ENCODE measurements at places on chromosomes 3 and 15. TPM values are rescaled to one million over a fixed set of nuclear protein-coding genes. Genes with fewer than 3 reads are reported as not detected.

The ARL14 gene
- total RNA-seq: not detected

DNA sequence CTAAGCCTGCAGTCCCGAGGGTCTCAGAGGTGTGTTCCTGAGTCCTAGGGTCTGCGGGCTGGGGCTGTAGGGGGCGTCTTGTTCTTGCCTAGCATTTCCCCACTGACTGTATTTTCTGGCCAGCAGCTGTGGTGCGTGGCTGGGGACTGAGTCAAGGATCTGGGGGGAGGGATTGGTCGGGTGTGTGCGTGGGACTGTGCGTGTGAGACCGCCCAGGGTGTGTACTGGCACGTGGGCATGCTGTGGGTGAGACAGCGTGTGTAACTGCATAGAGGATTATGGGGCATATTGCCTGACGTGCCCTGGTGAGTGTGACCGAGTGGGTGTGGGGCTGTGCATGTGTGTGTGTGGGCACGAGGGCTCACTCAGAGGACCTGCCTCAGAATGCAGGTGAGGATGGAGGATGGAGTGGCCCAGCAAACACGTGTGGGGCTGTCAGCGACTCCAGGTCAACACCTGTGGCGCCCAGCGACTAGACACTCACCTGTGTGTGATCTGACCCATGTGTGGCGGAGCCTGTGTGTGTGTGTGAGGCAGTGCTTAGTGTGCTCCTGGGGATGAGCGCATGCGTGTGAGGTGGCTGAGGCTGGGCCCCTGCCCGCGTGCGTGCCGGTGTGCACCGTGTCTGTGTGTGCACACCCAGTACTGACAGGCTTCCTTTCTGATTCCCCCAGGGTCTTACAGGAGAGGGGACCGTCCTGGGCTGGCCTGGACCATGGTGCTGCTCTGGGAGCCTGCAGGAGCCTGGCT, 20.9 kb downstream of the FBLN2 start:
- peaks cover 3% of the 10 kb centered on the region for H3K36me3 ChIP-seq
- H3K27me3 ChIP-seq: no peaks in the 10 kb centered on the region
- no peak for DNase-seq

GRCh38 chr3:32371461-32372212, 20.0 kb upstream of the CMTM7 start:
- H3K4me3 ChIP-seq: no peak overlapping the region
- peaks cover under 1% of the 10 kb centered on the region for H3K4me1 ChIP-seq
- H3K36me3 ChIP-seq: peaks cover 2% of the 10 kb centered on the region
- no peak for DNase-seq

DNA sequence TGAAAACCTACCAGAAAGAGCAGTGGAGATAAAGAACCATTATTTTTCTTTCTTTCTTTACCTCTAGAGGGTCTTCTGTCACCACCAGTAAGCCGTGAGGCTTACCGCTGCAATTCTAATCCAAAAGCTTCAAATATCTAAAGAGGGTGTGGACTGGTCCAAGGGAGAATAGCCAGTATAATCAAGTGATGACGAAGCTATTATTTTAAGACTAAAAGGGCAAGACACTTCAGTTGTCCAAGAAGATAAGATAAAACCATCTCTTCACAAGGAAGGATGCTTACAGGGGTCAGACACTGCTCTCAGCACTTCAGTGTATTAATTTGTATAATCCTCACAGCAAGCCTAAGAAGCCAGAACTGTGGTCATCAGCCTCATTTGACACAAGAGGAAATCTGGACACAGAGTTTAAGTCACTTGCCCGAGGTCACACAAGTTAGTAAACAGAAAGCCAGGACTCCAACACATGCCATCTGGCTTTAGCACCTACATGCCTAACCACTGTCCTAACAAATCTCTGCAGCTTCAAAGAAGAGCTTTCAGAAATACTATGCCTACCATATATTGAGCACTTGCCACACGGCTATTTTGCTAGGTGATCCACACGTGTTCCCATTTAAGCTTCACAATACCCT, 14.6 kb downstream of the HDC start:
- H3K4me3 ChIP-seq: no peak overlapping the region
- peaks cover 7% of the 10 kb centered on the region for H3K27me3 ChIP-seq
- H3K27ac ChIP-seq: no peak overlapping the region
- DNase-seq: peak; percentile 15
- no peaks in the 10 kb centered on the region for H3K36me3 ChIP-seq

- no peaks in the 10 kb centered on the region for H3K36me3 ChIP-seq
Measured at GRCh38 chr3:9207116-9207763, 42.2 kb downstream of the SRGAP3 start.

GRCh38 chr3:32325927-32326326, 65.7 kb upstream of the CMTM7 start:
- peaks cover 12% of the 10 kb centered on the region for H3K4me1 ChIP-seq
- no peaks in the 10 kb centered on the region for H3K36me3 ChIP-seq
- DNase-seq: no peak
- no peak overlapping the region for H3K27ac ChIP-seq

The GALNT15 gene
- total RNA-seq: 0.56 TPM

DNA sequence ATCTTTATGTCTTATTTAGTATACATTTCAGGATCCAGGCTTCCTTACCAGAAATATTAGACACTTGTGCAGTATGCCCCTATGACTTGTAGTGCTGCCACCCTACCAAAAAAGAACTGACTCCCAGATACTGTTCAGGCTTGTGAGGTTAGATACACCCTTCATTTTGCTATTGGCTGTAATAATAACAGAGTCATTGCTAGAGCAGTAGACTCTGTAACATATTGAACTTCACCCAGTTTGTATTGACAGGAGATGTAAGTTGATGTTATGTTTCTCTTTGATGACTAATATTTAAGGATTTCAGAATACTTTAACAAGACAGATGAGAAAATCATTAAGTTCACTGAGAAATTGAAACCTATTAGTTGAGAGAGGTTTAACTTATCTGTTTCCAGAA, 32.9 kb downstream of the RNF111 start:
- peaks cover 5% of the 10 kb centered on the region for H3K4me1 ChIP-seq
- DNase-seq: no peak
- peaks cover 22% of the 10 kb centered on the region for H3K36me3 ChIP-seq

DNA sequence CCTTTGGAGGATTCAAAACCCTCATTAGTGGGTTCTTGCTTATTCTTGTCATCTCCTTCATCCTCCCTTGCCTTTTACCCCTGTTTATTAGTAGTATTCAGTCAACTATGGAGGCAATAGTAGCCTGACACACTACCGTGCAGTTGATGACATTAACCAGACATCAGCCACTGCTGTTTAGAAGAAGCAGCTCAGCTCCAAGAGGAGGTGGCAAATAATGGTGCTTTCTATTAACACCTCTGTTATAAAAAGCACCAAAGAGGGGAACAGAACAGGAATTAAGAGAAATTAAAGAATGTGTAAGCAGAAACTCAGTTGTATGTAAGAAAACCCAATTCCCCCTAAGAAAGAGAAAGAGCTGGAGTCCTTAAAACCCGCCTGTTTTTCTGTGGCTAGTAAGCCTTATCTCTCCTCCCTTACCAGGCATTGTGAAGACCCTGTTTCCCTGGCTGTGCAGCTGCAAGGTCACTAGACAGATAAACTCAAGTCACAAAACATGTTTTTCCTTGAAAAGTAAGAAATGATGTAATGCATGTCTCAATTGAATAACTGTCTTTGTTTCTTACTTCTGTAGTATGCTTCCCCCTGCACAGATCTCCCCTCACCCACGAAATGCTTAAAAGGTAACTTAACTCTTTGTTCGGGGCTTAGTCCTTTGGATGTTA, 21.2 kb downstream of the CCR4 start:
- H3K36me3 ChIP-seq: no peaks in the 10 kb centered on the region
- no peak overlapping the region for H3K4me3 ChIP-seq

GRCh38 chr15:98728082-98728810, 79.9 kb downstream of the IGF1R start:
- peak overlapping the region; percentile 55 for H3K4me3 ChIP-seq
- no peaks in the 10 kb centered on the region for H3K36me3 ChIP-seq
- peak overlapping the region; percentile 95 for H3K27ac ChIP-seq
- H3K27me3 ChIP-seq: no peaks in the 10 kb centered on the region
- H3K4me1 ChIP-seq: peaks cover 67% of the 10 kb centered on the region
- no peak for DNase-seq

DNA sequence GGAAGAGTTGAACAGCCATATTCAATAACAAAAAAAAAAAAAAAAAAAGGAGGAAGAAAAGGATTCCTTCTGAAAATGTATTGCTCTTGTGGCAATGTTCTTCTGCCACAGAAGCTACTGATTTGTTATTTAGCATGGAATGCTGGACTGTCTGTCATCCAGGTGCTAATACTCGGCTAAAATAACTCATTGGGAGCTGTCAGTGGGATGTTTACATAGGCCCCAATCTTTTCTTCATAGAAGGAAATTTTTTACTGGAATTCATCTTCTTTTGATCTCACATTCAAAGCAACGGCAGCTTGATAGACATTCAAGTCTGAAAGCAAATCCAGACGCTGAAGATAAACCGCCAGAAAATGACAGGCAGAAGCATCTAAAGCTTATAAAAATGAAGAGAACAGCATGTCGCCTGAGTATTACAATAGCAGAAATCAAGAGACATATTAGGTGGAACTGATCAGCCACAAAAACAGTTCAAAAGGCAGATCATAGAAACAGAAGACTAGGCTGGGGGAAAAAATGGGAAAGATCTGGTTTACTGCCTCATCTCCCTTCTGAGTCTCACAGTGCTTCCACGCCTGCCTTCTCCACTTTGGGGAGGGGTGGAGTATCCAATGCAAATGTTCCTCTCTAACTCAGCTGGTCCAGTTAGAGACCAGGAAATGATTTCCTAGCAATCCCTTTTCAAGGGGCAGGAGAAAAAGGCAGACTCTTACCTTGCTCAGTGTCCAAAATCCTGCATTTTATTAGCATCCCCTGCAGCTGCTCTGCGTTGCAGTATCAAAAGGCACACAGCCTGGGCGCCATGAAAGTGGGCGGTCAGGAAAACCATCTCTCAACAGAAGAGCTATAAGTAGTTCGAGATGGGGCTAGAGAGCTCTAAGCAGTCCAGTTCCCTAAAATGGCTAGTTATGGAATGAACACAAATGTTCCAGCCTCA, 451.9 kb downstream of the FOXP1 start:
- no peak for DNase-seq
- H3K27me3 ChIP-seq: no peaks in the 10 kb centered on the region
- H3K36me3 ChIP-seq: no peaks in the 10 kb centered on the region

GRCh38 chr3:71461114-71461513, 122.4 kb downstream of the FOXP1 start:
- H3K36me3 ChIP-seq: peaks cover 12% of the 10 kb centered on the region
- peaks cover 39% of the 10 kb centered on the region for H3K4me1 ChIP-seq
- H3K27ac ChIP-seq: peak overlapping the region; percentile 45
- DNase-seq: no peak
- no peak overlapping the region for H3K4me3 ChIP-seq

- no peak overlapping the region for H3K27ac ChIP-seq
- peaks cover 10% of the 10 kb centered on the region for H3K36me3 ChIP-seq
- no peak overlapping the region for H3K4me3 ChIP-seq
- DNase-seq: no peak
- no peaks in the 10 kb centered on the region for H3K4me1 ChIP-seq
- no peaks in the 10 kb centered on the region for H3K27me3 ChIP-seq
Measured at GRCh38 chr3:126049289-126050049, 34.5 kb downstream of the SLC41A3 start.

The ZMYND10 gene
- total RNA-seq: 0.50 TPM

The SLC28A1 gene
- not detected for total RNA-seq

The CHRFAM7A gene
- 3.4 TPM for total RNA-seq

DNA sequence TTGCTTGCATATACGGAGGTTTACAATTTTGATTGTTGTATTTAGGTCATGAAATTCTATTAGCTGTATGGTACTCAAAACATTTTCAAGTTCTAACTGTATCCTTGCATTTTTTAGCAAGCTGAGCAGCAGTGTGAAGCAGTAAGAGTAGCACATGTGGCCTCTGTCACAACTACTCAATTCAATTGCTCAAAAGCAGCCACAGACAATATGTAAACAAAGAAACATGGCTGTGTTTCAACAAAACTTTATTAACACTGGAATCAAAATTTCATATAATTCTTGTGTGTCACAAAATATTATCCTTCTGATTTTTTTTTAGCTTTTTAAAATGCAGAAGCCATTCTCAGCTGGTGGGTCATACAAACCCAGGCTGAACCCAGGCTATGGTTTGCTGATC, 266.7 kb upstream of the LRRN1 start:
- no peaks in the 10 kb centered on the region for H3K4me1 ChIP-seq
- no peak overlapping the region for H3K27ac ChIP-seq
- H3K27me3 ChIP-seq: no peaks in the 10 kb centered on the region
- no peaks in the 10 kb centered on the region for H3K36me3 ChIP-seq

The CCDC33 gene
- not detected for total RNA-seq

The PPP1R14D gene
- total RNA-seq: not detected

The PGBD4 gene
- 2.0 TPM for total RNA-seq

The INO80 gene
- 22.1 TPM for total RNA-seq

- H3K27ac ChIP-seq: no peak overlapping the region
- H3K4me3 ChIP-seq: no peak overlapping the region
- H3K27me3 ChIP-seq: peaks cover 13% of the 10 kb centered on the region
Measured at GRCh38 chr3:127165036-127165435, 27.9 kb upstream of the PRR23E start.

The TTC21A gene
- total RNA-seq: 8.7 TPM

DNA sequence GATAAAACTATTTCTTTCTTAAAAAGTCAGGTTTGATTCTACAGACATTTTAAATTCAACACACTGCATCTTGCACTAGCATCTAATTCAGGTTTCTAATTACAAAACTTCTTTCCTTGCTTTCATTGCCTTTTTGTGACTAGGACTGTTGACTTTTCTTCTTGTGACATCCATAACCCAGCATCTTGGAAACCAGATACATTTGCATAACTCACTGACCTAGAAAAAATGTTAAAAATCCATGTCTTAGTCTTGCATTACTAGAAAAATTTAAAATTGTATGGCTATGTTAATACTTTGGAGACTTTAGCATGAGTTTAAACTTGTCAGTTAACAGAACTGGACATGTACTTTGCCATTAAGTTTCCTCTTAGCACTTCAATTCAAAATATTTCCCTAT, 72.7 kb downstream of the DTWD1 start:
- no peak overlapping the region for H3K4me3 ChIP-seq
- H3K36me3 ChIP-seq: no peaks in the 10 kb centered on the region
- no peaks in the 10 kb centered on the region for H3K27me3 ChIP-seq

- no peak overlapping the region for H3K4me3 ChIP-seq
- DNase-seq: no peak
- H3K27ac ChIP-seq: peak overlapping the region; percentile 88
Measured at GRCh38 chr3:8938021-8938420, 25.3 kb downstream of the RAD18 start.

DNA sequence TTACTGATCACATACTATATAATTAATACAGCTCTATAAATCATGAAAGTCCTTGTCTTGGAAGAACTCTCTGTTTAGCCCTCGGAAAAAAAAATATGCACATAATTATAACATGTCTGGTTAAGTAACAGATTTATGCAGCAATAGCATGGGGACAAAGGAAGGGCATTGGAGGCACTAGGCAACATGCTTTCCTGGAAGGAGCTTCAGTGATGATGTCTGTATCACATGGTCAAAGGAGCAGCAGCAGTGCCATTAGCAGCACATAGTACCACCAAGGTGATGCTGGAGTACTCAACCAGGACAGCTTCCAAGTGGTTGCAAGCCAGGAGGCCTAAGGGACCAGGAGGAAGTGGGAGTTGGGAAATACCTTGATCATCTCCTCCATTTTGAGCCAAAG, 36.3 kb upstream of the PHLDB2 start:
- H3K27ac ChIP-seq: no peak overlapping the region
- no peaks in the 10 kb centered on the region for H3K27me3 ChIP-seq
- no peak overlapping the region for H3K4me3 ChIP-seq
- H3K36me3 ChIP-seq: no peaks in the 10 kb centered on the region
- H3K4me1 ChIP-seq: peaks cover 15% of the 10 kb centered on the region
- DNase-seq: no peak

The ADAMTSL3 gene
- not detected for total RNA-seq
